ENCODE measurements at places on chromosomes 4 and X.
A peak's percentile ranks its signal among the peaks of the same experiment; 100 is the strongest.

GRCh38 chr4:113358784-113359183 is 309.3 kb downstream of the ANK2 start:
- no peak overlapping the region for H3K27ac ChIP-seq
- peaks cover 32% of the 10 kb centered on the region for H3K36me3 ChIP-seq
- DNase-seq = no peak
- H3K4me3 ChIP-seq = no peak overlapping the region
- peaks cover 42% of the 10 kb centered on the region for H3K27me3 ChIP-seq
- peaks cover 25% of the 10 kb centered on the region for H3K4me1 ChIP-seq

DNA sequence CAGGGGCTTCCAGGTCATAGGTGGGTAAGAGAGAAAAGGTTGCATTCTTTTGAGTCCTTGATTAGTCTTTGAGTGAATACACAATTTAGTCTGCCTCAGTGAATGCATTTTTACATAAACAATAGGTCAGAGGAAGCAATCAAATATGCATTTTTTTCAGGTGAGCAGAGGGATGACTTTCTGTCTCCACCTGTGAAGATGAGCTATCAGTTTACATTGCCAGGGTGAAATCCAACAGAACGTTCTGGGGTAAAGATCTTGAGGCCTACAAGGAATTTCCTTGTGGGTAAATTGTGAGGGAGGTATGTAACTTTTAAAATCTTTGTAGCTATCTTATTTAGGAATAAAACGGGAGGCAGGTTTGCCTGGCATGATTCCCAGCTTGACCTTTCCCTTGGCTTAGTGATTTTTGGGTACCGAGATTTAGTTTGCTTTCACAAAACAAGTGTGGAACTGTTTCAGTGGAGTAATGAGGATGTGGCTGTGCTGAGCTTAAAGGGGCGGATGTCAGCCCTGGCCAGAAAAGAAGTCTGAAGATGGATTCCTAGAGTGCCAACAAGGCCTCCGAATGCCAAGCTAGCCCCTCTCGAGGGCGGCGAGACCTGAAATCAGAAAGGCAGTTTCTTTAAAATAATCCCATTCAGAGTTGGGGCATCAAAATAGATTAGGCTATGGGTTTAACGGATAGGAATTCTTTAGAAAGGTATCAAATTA is 29.5 kb downstream of the TMEM131L start:
- peak overlapping the region; percentile 64 for H3K27ac ChIP-seq
- peaks cover 74% of the 10 kb centered on the region for H3K4me1 ChIP-seq

GRCh38 chr4:142040043-142040442 is 403.7 kb downstream of the IL15 start:
- no peak for DNase-seq
- H3K27ac ChIP-seq = no peak overlapping the region
- H3K27me3 ChIP-seq = no peaks in the 10 kb centered on the region
- H3K4me3 ChIP-seq = no peak overlapping the region
- peaks cover 25% of the 10 kb centered on the region for H3K4me1 ChIP-seq

GRCh38 chrX:130094696-130095095 is 15.6 kb downstream of the ELF4 start:
- no peaks in the 10 kb centered on the region for H3K27me3 ChIP-seq
- peaks cover under 1% of the 10 kb centered on the region for H3K36me3 ChIP-seq
- H3K27ac ChIP-seq = no peak overlapping the region
- peaks cover 33% of the 10 kb centered on the region for H3K4me1 ChIP-seq

- DNase-seq = no peak
- no peak overlapping the region for H3K27ac ChIP-seq
- no peaks in the 10 kb centered on the region for H3K4me1 ChIP-seq
- no peaks in the 10 kb centered on the region for H3K27me3 ChIP-seq
- no peaks in the 10 kb centered on the region for H3K36me3 ChIP-seq
Measured at GRCh38 chr4:163042306-163042705, 124.4 kb downstream of the NAF1 start.

GRCh38 chr4:186161138-186161537 is 30.2 kb upstream of the CYP4V2 start:
- H3K4me3 ChIP-seq = peak overlapping the region; percentile 38
- H3K27ac ChIP-seq = no peak overlapping the region

DNA sequence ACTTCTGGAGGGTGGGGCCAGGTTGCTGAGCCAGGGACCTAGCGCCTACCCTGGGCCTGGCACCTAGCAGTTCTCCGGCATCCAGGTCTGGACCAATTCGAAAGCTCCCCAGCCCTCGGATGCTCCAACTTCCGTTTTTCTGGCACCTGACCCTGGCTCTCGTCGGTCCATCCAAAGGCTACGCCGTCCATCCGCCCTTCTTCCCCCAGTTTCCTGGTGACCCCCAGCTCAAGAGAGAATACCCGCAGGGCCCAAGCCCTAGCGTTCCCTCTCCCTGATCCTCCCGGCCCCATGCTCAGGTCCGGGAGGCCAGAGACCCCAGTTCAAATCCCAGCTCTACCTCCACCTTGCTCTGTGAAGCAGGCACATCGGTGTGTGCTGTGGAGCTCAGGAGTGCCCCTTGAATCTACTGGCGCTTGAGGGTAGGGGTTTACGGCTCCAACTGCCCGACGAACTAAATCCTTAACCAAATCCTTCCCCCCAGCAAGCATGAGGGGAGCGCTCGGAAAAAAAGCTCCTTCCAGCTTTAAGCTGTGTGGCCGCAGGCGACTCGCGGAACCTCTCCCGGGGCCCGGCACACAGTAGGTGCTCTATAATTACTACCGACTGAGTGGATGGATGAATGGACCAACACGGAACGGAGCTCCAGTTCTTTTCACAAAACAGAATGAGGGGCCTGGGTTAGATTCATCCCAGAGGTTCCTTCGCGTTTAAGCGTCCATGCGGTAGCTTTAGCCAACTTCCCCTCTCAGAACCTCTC is 1.1 kb downstream of the CRMP1 start:
- H3K27me3 ChIP-seq = peaks cover 61% of the 10 kb centered on the region
- DNase-seq = no peak
- H3K36me3 ChIP-seq = no peaks in the 10 kb centered on the region

DNA sequence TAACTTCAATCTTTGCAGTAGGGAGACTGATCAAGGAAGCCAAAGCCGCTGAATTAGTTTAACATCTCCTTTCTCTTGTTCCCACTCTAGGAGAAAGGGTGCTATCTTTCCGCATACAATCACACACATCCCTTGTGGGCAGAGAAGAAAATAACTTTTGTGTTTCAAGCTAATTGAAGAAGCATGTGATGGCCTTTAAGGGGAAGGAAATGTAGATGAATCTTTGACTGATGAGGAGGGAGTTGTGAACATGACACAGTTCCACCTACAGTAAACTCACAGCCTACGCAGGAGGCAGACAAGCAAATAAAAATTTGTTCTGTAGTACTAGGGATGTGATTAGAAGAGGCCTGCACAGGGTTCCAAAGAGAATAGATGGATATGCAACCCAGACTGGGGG is 14.7 kb upstream of the SPATA4 start:
- H3K27me3 ChIP-seq = peaks cover 14% of the 10 kb centered on the region
- DNase-seq = no peak
- H3K27ac ChIP-seq = no peak overlapping the region
- no peak overlapping the region for H3K4me3 ChIP-seq

Data from activated T-helper 2 cell treated with anti-CD3 and anti-CD28 coated beads, Interferon-gamma antibody, Interleukin-2, Interleukin-4, amounts not matched to agents 10 μg/mL and 5 μg/mL and 100 μg/mL, durations not matched to agents 14 hours and 24 hours and 36 hours (primary cell).